Fibroblast of upper back skin (primary cell): ENCODE measurements at places on chromosomes 12 and 14.

GRCh38 chr14:21702316-21702715 is 28.7 kb upstream of the OR4E1 start:
- DNase-seq: no peak

GRCh38 chr14:44616204-44616603 is 109.1 kb upstream of the FSCB start:
- no peak for DNase-seq

DNA sequence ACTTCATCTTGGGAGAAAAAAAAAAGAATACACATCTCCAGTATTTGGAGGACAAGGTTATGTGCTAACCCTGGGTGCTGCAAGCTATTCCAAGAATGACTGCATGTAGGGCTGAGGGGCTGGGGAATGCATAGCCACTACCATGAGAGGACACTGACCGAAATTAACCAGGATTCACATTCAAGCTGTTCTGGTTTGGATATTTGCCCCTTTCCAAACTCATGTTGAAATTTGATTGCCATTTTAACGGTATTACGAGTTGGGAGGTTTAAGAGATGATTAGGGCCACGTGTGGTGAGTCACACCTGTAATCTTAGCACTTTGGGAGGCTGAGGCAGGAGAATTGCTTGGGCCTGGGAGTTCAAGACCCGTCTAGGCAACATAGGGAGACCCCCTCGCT is 18.5 kb upstream of the MARK3 start:
- DNase-seq: no peak

GRCh38 chr12:92432724-92433441 is 269.9 kb upstream of the PLEKHG7 start:
- DNase-seq: no peak

DNA sequence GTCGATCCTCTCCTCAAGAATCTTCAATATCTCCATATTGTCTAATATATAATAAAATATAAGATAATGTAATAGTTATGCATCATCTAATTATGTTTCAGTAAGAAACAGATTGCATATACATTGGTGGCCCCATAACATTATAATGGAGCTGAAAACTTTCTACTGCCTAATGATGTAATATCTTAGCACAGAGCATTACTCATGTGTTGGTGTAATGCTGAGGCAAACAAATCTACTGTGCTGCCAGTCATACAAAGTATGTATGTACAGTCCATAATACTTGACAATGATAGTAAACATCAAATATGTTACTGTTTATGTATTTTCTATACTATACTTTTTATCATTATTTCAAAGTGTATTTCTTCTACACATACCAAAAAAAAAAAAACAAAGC is 128.7 kb downstream of the CPNE8 start:
- no peak for DNase-seq

- DNase-seq: no peak
These were observed 5.9 kb downstream of the CLEC4D start for GRCh38 chr12:8519171-8519570.

DNA sequence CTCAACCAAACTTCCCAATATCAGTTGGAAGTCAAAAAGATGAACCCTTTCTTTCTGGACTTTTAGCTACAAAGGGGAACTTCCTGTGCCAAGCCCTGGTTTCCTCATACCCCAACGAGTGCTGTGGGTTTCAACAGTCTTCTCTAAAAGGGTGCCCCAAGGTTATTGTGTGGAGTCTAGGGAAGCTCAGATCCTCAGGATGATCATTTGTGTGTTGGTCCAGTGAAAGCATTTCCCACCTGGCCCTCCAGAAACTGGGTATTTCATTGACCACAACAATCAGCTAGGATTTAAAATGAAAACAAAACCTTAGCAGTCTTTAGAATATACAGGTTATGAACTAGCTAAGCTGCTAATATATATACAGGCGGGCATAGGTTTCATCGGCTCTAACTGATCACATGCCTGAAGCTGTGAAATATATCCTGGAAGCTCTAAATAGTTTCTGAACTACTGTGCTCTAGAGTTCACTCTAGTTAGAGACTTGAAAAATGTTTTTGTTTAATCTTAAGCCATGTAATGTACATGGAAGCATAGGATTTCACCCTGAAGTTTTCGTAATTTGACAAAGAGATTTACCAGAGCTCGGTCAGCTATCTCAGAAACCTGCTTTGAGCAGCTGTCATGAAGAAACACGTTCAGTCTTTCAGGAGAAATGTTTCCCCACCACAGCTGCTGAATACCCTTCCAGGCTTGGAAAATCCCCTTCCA is 29.6 kb downstream of the P2RX4 start:
- no peak for DNase-seq

DNA sequence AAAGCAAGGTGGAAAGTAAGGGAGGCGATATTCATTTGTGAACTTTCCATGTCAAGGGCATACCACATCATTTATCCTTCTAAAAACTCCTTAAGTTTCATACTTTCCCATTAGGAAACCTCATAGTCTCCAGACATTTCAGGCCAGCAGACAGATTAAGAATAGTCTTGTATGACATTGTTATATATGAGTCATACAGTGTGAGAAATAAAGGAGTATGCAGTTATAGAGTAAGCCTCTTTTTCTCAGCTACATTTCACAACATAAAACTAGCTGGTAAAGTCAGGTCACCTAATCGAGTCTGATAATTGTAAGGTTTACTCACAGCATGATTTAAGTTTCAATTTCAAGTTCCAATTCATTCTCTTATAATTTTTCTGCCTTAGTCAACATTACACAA is 164.3 kb downstream of the GRIP1 start:
- DNase-seq: peak; percentile 82

DNA sequence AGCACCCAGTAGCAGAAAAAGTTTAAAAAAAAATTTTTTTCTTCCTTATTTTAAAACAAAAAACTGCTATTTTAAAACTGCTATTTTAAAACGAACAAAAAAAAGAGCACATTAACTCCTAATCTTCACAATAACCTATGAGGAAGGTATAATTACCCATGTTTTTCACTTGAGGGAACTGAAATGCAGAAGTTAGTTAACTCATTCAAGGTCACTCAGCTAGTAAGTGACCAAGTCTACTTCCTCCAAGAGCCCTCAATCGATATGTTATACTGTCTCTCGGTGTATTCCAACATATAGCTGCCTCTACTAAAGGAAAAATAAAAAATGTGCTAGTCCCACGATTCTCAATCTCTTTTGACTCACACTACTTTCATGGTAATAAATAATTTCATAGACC is 7.8 kb downstream of the RPAP3 start:
- DNase-seq: no peak

DNA sequence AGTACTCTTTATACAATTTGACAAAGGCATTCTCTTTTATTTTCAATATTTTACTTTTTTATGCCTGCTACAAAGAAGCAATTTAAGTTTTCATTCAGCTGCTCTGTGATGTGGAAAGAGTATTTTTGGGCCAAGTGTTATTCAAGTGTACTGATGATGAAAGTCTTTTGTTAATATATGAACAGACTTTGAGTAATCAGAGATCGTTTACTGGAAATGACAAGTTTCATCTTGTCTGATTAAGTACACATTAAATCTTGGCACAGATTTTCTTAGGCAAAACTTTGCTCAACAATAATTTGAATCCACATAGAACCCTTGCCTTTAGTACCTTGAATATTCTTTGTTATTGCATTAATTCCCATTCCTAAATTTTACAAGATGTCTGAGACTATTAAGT is 13.3 kb upstream of the PZP start:
- no peak for DNase-seq

- peak; percentile 25 for DNase-seq
These were observed 10.3 kb downstream of the DCP1B start for GRCh38 chr12:1993871-1994371.

DNA sequence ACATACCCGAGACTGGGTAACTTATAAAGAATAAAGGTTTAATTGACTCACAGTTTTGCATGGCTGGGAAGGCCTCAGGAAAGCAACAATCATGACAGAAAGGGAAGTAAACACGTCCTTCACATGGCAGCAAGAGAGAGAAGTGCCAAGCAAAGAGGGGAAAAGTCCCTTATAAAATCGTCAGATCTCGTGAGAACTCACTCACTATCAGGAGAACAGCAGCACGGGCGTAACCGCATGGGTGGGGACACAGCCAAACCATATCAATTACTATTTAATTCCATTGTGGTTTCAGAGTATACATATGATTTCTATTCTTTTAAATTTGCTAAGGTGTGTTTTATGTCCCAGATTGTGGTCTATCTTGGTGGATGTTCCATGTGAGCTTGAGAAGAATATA is 117.9 kb downstream of the SCAF11 start:
- DNase-seq: no peak

- DNase-seq: peak; percentile 84
These were observed 197.0 kb downstream of the DAD1 start for GRCh38 chr14:22391908-22392565.

DNA sequence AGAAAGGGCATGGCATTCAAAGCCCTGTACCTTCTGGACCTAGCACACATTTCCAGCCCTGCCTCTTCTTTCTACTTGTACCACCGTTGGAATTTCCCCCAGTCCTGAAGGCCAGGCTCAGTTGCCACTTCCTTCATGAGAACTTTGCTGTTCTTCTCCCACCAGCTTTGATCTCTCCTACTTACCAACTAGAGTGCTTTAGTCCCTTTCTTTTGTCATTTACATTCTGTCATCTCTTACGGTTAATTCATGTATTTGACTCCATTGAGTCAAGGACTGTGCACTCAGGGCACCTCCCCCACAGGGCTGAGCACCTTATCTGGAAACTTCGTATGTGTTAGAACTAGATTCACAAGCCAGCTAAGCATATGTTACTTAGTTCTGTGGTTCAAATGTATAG is 26.3 kb downstream of the BICDL1 start:
- DNase-seq: no peak
